Stimulated activated CD8-positive, alpha-beta memory T cell treated with anti-CD3 and anti-CD28 coated beads, Interleukin-4, amount 100 ng/mL, for 1 hour (primary cell): ENCODE measurements at places on chromosomes 7 and 10.

GRCh38 chr7:11168650-11169170 is 195.0 kb downstream of the PHF14 start:
- DNase-seq, result no peak

DNA sequence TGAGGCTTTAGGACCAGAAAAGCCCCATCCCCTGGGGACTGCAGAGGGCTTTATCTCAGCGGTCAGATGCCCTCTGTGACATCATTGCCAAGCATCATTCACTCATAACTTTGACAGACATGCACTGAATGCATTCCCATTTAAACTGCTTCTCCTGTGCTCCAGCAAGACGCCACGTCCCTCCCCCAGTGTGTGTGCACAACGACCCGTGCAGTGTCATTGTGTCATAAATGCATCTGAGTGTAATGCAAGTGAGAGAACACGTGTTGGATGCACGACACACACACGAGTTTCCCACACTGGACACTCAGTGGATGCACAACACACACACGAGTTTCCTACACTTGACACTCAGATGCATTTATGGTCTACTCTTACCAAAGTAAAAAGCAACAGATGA is 337.9 kb downstream of the PTPRN2 start:
- DNase-seq, result no peak

DNA sequence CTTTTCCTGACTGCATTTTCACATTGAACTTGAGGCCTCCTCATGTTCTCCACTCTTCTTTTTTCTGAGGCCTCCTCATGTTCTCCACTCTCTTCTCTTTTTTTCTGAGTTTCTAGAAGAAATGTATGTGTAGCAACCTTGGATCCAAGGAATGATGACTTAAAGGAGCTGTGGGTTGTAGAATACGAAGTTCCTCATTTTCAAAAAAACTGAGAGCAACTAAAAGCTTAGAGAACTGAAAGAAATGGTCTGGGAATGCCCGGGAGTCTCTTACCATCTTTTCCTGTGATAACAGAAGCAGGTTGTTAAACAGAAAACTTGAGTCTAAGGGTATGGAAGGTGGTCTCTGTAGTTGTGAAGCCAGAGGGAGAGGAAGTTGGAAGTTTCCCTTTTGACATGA is 32.8 kb downstream of the MRPS33 start:
- no peak for DNase-seq

- peak; percentile 78 for DNase-seq
Measured at GRCh38 chr7:36366718-36367560, 22.7 kb upstream of the ANLN start.

- DNase-seq, result no peak
Measured at GRCh38 chr10:19865676-19866075, 49.4 kb downstream of the PLXDC2 start.

GRCh38 chr10:61882621-61883370 is 18.7 kb upstream of the ARID5B start:
- DNase-seq, result no peak

DNA sequence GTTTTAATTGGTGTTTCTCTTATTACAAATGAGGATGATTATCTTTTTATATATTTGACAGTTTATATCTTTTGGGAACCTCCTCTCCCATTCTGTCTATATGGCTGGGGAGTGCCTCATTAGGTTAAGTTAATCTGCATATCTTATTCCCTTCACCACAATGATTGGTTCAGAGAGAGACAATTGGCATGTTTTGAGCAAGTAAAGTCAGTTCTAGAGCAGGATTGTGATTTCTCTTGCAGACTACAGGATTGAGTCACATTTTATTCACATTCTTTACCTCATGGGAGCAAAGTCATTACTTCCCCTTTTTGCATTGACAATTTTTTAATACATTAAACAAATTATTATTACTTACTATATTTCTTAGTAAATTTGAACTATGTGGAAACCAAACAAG is 345.6 kb downstream of the MDFIC start:
- DNase-seq, result no peak

- DNase-seq, result no peak
Measured at GRCh38 chr10:104601166-104601565, 39.9 kb upstream of the SORCS3 start.

DNA sequence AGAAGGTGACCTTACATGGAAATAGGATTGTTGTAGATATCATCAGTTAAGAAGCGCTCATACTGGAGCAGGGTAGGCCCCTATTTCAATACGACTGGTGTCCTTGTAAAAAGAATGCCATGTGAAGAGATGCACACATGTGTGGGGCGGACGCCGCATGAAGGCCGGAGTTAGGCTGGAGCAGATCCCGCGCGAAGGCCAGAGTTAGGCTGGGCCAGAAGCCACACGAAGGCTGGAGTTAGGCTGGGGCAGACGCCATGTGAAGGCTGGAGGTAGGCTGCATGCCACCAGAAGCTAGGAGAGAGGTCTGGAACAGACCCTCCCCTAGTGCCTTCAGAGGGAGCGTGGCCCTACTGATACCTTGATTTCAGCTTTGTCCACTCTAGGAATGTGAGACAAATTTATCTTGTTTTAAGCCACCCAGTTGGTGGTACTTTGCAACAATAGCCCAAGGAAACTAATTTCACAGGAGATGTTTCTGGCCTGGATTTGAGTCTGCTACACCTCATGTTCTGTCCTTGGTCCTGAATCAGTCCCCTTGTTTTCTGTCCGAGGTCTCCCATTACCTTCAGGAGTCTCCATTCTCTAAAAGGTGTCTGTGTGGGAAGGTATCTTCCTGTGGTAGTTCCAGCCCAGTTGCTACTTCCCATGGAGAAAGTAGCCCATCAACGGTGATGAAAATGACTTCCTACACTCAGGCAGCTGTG is 585.8 kb downstream of the LRMDA start:
- no peak for DNase-seq

- no peak for DNase-seq
Measured at GRCh38 chr7:27435461-27435860, 192.9 kb downstream of the EVX1 start.

GRCh38 chr10:105797234-105797890 is 1156.3 kb downstream of the SORCS3 start:
- DNase-seq, result no peak

GRCh38 chr10:117348236-117348635 is 27.0 kb downstream of the PDZD8 start:
- no peak for DNase-seq

DNA sequence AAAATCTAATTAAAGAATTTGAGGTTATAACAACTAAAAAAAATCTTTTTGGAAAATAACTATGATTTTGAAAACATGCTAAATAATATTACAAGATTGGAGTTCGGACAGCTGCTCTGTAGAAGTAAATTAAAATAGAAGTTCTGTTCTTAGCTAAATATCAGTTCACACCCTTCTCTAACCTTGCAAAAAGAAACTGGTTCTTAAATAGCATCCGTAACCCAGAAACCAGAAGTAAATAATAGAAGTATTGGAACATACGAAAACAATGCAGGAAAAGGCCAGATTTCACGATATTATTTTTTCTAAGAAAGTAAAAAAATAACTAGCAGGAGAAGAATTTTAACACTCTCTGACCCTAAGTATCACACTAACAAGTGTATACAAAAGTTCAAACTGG is 164.7 kb downstream of the PRKG1 start:
- DNase-seq, result no peak

- DNase-seq, result no peak
Measured at GRCh38 chr10:113857210-113857609, 2.7 kb downstream of the NHLRC2 start.

DNA sequence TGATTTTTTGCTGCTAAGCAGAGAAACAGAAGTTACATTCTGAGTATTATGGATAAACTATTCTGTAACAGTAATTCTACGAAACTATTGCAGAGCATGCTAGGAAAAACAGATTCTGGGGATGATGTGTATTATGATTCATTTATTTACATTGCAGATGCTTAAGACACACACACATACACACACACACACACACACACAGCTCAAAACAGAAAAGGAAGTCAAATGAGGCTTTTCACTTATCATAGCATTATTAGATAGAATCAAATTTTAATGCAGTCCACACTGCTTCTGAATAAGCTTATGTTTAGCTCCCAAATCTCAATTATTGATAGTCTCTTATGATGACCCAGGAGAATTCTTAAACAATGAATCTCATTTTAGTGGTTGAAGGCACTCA is 307.2 kb downstream of the HGF start:
- DNase-seq, result no peak

DNA sequence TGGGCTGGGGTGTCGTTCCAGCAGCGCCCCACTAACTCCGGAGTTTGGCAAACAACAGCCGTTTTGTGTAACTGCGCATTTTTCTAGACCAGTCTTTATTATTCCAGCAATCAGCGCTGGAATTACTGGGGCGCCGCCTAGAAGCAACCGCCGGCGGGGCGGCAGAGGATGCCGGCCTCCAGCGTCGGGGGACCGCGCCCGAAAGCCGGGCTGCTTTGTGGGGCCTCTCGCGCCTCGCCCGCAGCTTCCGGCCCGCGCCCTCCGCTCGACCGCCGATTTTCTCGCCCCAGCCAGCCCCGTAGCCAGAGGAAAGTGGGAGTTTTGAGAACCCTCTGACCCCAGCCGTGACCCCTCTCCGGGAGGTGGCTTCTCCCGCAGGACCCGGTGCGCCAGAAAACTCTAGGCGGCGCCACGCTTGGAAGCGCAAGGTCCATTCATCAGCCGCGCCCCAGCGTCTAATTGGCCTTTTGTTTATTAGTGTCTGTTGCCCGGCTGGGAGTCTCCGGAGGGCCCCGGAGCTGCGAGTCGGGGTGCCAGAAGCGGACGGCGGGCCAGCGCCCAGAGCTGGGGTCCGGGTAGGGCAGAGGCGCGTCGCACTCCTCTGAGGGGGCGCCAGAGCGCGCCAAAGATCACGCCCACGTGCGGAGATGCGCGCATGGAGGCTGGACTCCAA is 10.7 kb downstream of the EMX2 start:
- no peak for DNase-seq
